ENCODE measurements at places on chromosomes 13 and 19.

- DNase-seq, result no peak
These were observed 20.7 kb downstream of the KLK5 start for GRCh38 chr19:50932018-50932689.

- peak; percentile 80 for DNase-seq
These were observed 25.1 kb upstream of the MEIS3 start for GRCh38 chr19:47444388-47444821.

DNA sequence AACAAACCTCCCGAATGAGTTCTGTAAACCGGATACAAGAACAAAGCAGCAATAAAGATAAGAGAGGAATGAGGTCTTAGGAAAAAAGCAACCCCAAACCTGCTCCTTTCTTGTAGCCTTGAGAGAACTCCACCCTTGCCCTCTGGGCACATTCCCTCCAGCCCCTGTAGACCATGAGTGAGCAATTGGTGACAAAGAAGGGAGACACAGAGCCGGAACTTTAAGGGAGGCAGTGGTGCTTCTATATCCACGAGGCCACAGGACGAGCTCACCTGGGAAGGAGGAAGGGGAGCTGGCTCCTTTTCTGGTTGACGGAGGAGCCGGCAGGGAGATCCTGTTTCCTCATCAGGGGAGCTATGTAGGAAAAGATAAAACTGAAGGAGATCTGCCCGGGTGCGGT, 13.0 kb downstream of the BRME1 start:
- DNase-seq, result no peak

GRCh38 chr19:33514885-33515551, 6.6 kb downstream of the PEPD start:
- DNase-seq, result no peak

GRCh38 chr19:6402837-6403608, 10.1 kb upstream of the GTF2F1 start:
- peak; percentile 23 for DNase-seq
